ENCODE measurements at places on chromosomes 16 and 17. TPM values are rescaled to one million over a fixed set of nuclear protein-coding genes. Genes with fewer than 3 reads are reported as not detected.

SMIM22 gene
- 1.9 TPM for total RNA-seq

GRCh38 chr16:66290431-66290830, 76.1 kb upstream of the CDH5 start:
- no peaks in the 10 kb centered on the region for H3K4me1 ChIP-seq
- no peaks in the 10 kb centered on the region for H3K27me3 ChIP-seq
- H3K4me3 ChIP-seq = no peak overlapping the region
- H3K27ac ChIP-seq = no peak overlapping the region

DNA sequence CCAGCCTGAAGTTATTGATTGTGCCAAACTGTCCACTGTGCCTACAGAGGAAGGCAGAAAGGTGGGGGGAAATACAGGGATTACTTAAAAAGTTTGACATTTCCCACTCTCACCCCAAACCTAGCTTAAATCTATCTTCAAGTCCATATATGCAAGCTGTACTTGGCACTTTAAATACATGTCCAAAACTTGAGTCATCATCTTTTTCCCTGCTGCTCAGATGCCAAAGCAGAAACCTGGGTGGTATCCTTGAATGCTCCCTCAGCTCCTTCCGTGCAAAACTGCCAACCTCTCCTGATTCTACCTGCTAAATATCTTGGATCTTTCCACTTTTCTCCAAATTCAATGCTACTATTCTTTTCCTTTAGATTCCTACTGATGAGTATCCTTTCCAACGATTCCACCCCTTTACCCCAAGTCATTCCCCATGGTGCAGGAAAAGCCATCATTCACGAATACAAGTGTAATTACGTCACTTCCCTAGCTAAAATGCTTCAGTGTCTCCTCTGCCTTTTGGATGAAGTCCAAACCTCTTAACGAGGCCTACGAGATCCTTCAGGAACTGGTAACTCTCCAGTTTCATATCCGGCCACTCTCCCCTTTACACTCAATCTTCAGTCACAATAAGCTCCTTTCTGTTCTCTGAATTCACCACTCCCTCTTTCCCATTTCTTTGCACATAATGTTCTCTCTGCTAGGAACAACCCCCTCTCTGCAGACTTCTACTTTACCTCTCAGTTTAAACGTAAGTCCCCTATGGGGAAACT, 9.3 kb downstream of the BECN1 start:
- no peaks in the 10 kb centered on the region for H3K36me3 ChIP-seq
- DNase-seq = no peak
- no peaks in the 10 kb centered on the region for H3K27me3 ChIP-seq
- no peak overlapping the region for H3K27ac ChIP-seq
- no peak overlapping the region for H3K4me3 ChIP-seq

IL17C gene
- total RNA-seq = not detected
